ENCODE measurements at places on chromosomes 4 and X.

DNA sequence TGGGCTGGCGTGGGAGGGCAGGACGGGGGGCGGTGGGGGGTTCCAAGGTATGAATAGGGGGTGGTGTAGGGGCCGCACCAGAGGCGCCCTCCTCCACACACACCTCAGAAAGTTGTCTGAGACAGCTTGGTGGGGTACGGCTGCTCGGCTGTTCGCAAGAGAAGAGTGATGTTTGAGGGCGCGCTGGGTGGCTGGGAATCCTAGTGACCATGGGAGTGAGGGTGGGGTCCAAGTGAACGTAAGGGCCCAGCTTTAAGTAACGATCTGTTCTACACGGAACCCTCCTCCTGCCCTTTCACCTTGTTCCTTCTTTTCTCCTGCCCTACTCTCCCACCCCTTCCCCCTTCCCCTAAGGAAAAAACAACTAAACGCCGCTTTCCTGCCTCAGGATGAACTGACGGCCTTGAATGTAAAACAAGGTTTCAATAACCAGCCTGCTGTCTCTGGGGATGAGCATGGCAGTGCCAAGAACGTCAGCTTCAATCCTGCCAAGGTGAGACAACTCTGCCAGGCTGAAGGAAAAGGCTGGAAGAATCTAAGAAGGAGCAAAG, 664 bp downstream of the MED12 start:
- no peak for DNase-seq

- DNase-seq, result no peak
These were observed 12.2 kb upstream of the PRDM8 start for GRCh38 chr4:80184825-80185756.

DNA sequence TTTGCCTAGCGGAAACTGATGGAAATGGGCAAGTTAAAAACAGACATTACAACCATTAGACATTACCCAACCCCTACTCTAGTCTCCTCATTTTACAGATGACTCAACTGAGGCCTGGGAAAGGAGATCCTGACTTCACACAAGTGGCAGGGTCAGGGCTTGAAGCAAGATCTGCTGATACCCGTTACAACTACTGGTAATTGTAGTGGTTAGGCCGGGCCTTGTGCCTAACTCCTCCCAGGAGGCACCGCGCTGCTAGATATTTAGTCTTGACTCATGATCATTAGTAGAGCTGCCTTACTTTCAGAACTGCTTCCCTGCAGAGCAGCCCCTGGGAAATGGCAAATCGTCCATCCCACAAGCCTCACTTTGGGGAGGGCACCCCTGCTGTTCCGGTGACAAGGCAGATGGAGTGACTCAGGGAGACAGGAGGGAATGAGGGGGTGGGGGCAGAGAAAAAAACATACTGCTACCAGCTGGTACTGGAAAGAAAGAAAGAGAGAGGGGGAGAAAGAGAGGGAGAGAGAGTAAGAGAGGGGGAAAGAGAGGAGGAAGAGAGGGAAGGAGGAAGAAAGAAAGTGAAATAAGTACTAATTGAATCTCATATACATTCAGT, 12.2 kb downstream of the ARHGEF6 start:
- peak; percentile 72 for DNase-seq

- DNase-seq, result no peak
These were observed at the start of gene ATP2B3 for GRCh38 chrX:153517423-153517822. Gene ATP2B3 (plus strand): TSS chrX:153517642. CDS start chrX:153536248, 18,606 bp downstream.

DNA sequence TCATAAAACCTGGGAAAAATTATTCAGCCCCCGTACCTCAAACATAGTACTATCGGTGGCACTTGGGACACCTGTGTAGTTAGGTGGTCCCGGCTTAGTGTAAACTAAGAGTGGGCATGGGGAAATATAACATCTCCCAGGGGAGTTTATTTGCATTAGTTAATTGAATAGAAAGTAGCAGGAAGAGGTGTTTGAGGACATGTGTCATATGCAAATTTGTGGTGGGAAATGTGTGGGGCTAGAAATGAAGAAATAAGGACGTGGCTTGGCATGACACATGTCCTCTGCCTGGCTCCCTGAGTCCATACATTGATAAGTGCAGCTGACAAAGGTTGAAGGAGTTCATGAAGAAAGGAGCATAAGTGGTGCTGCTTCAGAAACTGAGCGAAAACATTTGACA, 483.6 kb downstream of the SH2D1A start:
- no peak for DNase-seq

- no peak for DNase-seq
These were observed 12.9 kb upstream of the WDR19 start for GRCh38 chr4:39169426-39169825.

- DNase-seq, result no peak
These were observed 1888.3 kb upstream of the PCDH7 start for GRCh38 chr4:28831867-28832266.

- DNase-seq, result peak; percentile 85
These were observed 193.4 kb upstream of the PACRGL start for GRCh38 chr4:20506827-20507226.

DNA sequence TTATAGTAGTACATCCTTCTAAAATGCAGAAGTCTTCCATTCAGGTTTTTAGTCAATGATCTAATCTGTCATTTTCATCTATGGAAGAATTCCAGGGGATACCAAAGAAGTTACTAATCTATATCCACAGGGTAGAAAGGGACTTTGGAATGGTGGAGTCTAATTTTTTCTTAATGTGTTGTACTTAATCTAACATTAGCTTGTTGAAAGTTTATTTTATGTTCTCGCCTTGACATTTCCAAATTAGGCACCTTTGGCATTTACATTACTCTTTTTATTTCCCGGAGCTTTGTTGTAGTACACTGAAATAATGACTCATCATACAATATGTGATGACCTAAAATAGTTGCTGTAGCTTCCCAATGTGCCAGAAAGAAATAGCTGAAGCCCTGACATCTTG, 91.5 kb downstream of the HTR2C start:
- DNase-seq, result peak; percentile 38

DNA sequence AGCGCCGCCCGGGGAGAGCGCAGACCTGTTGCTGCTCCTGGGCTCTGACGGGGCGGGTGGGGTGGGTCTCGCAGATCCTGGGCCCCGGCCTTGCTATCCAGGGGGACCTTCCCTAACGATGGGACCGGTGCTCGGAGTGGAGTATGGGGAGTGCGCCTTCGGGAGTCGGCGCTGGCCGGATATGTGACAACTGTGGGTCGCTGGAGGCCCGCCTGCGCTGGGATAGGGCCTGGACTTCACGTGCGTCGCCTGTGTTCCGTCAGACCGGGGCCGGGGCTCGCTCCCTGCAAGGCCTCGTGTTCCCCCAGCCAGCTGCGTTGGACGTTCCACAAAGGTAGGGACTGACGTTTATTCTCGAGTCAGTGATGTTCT, 1.3 kb downstream of the TBL1X start:
- no peak for DNase-seq

- peak; percentile 94 for DNase-seq
These were observed at the start of gene EFNB1 for GRCh38 chrX:68828740-68829581. Gene EFNB1 (plus strand): TSS chrX:68829021. CDS start chrX:68829777, 756 bp downstream.

GRCh38 chr4:133618963-133619362, 469.9 kb downstream of the PCDH10 start:
- DNase-seq, result no peak

DNA sequence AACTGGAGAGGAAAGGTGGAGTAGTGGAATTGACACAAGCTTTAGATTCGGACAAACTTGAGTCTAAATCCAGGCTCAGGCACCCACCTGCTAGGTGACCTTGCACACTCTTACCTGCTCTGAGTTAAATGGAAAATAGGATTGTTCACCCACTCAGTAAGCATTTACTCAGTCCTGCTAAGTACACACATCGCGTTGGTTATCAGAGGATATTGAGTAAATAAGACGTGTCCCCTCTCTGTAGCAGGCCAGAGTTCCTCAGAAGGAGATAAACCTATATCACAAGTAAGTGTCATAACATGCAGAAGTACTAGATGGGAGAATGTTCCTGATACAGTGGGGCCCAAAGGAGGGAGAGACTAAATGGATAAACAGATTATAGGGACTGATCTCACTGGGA, 117.7 kb downstream of the SMIM20 start:
- no peak for DNase-seq
